ENCODE measurements at places on chromosomes 3 and 15.

GRCh38 chr15:88300089-88300488, 43.5 kb upstream of the NTRK3 start:
- no peak for DNase-seq

GRCh38 chr3:158671821-158672214, 630 bp downstream of the LXN start:
- DNase-seq = no peak

DNA sequence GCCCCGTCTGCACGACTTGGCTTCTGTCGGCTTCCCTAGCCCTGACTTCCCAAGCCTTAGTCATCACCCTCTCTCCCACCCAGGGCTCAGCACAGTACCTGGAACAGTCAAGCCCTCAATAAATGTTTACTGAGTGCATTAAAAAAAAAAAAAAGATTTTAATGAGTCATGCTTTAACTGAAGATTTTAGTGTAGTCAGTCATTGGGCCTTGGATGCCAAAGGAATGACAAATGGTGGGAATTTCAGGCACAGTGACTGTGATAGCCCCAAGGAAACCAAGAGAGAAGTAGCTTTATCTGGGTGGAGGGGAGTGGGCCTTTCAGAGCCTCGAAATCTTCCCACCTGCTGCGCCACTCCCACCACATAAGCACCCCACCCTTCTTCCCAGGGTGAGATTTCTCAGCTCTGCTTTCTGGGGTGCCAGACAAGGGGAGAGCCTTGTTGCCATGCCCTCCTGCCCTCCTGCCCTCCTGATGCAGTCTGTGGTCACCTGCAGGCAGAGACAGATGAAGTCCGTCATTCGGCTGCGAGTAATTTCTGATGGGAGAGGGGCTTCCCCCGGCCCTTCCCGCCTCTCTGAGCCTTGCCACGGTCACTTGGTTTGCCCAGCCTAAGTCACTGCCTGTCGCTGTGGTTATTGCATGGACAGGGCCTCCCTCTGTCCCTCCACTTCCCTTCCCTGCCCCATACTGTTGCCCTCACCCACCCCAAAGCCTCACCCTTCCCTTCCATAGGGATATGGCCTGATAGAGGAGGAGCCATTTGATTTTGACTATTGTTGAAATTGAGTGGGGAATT, 41.8 kb downstream of the SMAD3 start:
- peak; percentile 99 for DNase-seq

- no peak for DNase-seq
Measured at GRCh38 chr3:125585595-125586223, 9.6 kb downstream of the OSBPL11 start.

- no peak for DNase-seq
Measured at GRCh38 chr3:165895919-165896318, 58.7 kb upstream of the BCHE start.

- DNase-seq = no peak
Measured at GRCh38 chr15:62849316-62850106, 193.0 kb upstream of the TPM1 start.

DNA sequence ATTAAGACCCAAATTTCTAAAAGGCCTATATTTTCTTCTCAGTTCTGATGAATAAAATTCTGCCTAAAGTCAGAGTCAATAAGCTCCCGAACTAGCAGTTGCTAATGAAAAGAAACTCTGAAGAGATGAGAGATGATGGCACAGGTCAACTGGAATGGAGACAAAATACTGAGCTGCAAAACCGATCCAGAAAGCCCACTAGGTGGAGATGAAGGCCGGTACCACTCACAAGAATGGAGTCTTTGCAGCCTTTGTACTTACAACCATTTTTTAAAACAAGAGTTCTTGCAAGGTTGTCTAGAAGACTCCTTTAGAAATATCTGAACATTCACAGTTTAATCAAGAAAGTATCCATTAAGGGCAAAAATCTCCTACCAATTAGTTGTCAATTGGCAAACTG, 119.9 kb upstream of the TJP1 start:
- DNase-seq = no peak

DNA sequence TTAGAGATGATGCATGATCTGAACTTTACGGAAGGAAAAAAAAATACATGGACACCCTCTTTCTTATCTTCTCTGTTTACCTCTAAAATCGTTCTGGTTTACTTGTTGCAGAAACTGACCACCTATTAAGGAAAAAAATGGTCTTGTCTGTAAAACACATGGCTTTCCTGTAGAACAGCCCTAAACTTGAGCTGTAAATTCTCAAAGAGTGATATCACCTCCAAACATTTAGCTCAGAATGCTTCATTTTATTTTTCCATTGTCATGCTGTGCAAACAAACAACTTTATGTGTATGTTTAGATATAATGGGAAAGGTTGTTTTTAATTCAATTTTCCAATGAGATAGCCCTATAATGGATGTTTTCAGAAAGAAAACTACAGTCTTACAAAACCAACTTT, 237.4 kb upstream of the NR2F2 start:
- no peak for DNase-seq

DNA sequence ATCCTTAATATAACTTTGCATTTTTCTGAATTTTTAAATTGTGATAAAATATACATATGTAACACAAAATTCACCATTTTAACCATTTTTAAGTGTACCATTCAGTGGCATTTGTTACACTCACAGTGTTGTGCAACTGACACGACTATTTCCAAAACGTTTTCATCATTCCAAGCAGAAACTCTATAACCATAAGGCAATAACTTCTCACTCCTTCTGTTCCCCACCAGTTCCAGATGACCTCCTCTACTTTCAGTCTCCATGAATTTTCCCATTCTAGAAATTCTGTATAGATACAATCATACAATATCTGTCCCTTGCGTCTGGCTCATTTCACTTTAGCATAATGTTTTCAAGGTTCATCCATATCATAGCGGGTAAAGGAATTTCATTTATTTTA, 223.5 kb upstream of the TTC14 start:
- DNase-seq = no peak

DNA sequence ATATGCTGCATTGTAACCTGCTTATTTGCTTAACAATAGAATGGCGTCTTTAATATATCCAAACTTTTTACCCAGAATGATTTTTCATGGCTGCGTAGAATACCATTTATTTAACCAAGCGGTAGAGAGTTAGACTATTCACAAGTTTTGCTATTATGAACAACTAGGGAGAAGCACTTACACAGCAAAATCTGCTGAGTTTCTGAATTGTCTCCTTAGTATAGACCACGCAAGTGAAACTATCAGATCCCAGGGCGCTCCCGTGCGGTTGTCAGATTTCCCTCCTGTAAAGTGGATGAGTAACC, 12.6 kb upstream of the ADPGK start:
- no peak for DNase-seq

All from retinal pigment epithelial cell (primary cell).